ENCODE measurements at places on chromosomes 12 and 14.

- DNase-seq, result no peak
These were observed 160.5 kb downstream of the PAH start for GRCh38 chr12:102756530-102756929.

- no peak for DNase-seq
These were observed 140.5 kb downstream of the SLC16A7 start for GRCh38 chr12:59736359-59736758.

DNA sequence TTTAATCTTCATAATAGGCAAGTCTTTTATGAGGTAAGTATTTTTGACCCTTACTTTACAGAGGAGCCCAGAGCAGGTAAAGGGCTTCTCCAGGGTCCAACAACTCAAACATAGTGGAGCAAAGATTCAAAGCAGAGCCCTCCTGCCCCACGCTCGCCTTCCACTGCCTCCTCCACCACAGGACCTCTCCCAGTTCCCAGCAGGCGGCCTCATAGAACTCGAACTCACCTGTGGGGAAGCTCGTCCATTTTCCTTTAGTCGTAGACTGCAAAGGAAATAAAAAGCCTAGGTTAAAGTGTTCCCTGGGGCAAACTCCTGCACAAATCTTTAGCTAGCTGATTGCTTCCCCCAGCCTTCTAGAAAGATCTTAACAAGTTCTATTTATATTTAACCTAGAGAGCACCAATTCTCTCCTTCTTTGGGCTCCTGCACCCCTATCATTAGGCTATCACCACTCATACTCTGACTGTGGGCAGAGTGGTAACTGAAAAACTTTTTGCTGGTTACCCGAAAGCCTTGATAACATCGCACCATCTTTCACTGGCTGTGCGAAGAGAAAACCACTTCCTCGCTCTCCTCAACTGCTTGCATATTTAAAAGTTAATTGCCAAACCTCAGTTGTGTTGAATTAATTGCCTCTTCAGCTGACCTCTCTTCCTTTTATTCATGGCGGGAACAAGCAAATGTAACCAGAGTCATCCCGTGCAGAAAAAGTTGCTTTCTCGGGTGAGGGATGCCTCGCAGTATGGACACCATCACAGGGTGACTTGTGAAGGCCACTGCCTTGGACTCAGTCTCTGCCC is 299.6 kb downstream of the DPF3 start:
- no peak for DNase-seq

DNA sequence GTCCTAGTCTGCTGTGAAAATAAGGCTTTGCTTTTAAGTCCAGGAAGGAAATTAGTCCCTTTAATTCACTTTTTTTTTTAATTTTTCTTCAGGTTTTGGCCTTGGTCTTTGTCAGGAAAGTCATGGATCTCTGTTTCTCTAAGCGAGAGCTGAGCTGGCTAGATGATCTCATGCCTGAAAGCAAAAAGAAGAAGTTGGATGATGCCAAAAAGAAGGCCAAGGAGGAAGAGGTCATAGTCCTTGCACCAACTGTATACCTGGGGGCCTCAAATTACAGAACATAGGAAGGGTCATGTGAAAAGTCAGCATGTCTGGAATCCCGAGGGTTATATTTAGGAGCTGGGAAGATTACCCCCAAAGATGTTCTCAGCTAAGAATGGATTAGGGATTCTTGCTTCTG is 72.3 kb downstream of the SLC4A8 start:
- DNase-seq, result no peak

DNA sequence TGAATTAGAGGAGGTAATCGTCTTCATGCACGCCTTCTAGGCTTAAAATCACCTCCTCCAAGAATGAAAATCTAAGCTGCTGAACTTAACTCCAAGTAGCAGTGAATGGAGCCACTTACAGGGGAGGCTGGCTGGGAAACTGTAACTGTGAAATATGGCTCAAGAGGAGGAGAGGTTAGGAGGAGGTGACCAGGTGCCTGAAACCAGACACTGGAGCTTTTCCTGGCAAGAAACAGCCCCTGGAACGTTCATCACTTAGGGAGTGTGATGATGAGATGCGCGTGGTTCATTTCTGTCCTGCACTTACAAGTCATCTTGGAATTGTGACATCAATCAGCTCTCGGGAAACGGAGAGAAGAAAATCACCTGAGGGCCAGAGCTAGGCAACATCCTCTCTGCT is 62.3 kb upstream of the TMEM132C start:
- DNase-seq, result peak; percentile 21

- DNase-seq, result no peak
These were observed 146.0 kb upstream of the C14orf180 start for GRCh38 chr14:104433401-104434213.

DNA sequence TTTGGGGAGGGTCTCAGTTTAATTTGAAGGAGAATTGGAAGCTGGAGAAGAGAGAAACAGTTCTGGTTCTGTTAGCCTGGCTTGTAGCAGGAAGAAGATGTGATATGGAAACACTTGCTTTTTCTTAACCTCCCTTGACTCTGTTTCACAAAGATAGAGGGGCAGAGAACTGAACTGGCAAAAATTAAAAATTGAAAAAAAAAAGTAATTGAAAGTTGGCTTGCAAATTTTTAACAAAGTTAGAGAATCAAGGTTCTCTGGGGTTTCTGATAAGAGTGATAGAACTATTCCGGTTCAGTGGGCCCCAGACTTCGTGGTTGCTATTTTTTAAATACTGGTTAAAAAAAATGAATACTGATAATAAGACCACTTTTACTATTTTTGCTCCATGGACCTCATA is 2.8 kb downstream of the CRADD start:
- no peak for DNase-seq

DNA sequence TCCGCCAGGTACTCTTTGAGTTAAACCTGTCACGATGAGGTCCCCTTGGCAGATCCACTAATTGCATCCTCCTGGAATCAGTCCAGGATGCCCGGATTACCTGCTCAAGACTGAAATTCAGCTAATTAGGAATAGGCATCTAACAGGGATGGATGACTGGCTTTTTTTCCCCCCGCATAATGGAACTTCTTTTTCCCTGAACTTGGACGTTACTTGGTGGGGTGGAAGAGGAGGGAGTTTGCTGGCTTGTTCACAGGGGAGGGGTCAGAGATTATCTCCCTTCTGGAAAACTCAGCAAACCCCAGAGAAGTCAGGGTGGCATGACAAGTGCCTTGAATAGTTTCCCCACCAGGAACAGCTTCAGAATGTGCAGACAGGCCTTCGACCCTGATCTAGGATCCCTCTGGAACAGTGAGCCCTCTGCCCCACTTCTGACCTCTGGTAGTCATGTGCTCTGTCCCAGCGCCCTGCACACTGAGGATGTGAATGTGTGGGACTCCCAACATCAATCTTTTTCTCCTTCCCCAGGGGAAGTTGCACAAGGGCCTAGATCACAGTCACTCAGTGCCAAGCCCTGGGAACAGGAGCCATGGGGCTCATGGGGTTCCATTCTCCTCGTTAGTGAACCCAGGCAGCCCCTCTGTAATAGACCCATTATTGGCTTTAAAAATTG is 142.5 kb downstream of the SMOC1 start:
- no peak for DNase-seq

GRCh38 chr14:56195223-56195622 is 77.0 kb downstream of the PELI2 start:
- no peak for DNase-seq

DNA sequence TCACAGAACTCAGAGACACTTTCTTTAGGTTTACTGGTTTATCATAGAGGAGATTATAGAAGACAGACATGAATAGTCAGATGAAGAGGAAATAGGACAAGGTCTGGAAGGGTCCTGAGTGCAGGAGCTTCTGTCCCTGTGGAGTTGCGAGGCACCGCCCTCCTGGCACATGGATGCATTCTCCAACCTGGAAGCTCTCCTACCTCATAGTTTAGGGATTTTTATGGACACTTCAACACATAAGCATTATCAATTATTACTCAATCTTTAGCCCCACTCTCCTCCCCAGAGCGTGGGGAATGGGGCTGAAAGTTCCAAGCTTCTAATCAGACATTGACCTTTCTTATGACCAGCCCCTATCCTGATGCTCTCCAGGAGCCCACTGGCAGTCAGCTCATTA is 12.6 kb upstream of the KRT7 start:
- no peak for DNase-seq

DNA sequence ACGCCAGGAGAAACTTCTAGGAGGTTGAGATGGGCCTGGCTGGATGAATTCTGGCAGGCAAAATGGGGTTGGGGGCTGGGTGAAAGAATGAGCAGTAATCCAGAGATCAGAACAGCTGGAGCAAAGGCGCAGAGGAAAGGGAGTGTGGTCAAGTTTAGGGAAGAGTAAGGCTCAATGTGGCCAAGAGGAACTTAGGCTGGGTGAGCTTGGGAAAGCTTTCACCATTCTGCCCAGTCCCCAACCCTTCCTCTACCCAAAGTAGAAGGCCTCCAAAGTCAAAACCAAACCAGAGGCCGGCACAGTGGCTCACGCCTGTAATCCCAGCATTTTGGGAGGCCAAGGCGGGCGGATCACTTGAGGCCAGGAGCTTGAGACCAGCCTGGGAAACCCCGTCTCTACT is 10.2 kb upstream of the RABGGTA start:
- DNase-seq, result no peak

GRCh38 chr14:45156067-45156466 is 20.3 kb downstream of the FANCM start:
- no peak for DNase-seq

GRCh38 chr12:106296179-106296877 is 6.2 kb upstream of the TCP11L2 start:
- DNase-seq, result no peak

- no peak for DNase-seq
These were observed 634 bp upstream of the TMEM63C start for GRCh38 chr14:77180726-77181602.

DNA sequence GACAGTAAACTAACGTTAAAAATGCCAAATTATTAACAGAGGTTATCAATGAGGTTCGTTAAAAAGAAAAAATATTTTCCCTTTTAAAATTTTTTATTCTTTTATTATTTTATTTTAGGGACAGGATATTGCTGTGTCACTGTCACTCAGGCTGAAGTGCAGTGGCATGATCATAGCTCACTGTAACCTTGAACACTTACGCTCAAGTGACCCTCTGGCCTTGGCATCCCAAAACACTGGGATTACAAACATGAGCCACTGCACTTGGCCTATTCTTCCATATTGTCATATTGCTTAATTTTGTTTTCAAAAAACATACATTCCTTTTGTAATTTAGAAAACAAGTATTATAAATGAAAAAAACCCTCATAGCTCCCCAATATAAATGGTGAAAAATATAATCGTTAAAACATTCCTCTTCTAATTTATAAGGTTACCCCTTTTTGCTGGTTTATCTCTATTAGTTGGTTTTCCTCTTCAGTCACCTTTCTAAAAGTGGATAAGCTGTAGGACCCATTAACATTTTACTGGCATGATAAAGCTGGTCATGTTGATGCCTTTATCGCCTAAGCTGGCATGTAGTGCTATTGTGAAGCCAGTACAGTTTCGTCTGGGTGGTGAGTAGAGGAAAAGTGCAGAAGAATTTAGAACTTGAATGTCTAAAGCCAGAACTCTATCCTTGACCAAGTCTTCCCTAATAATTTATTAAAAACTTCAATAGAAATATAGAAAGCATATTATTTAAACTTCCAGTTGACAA is 27.6 kb downstream of the PDE3A start:
- DNase-seq, result no peak

DNA sequence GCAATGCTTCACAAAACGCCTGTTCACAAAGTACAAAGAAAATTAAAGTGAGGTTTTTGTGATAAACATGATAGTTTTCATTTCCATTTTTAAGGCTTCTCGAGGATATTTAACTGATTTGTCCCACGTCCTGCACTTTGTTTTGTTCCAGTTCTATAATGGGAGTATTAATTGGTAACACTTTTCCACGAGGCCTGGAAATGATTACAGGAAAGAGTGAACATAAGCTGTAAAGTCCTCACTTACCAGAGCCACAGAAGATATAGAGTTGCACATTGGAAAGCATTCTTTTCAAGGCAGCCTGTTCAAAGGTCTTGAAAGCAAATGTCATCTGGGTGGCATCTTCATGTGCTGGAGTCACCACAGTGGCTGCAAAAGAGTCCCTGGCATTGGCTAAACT is 1236.6 kb downstream of the BCL11B start:
- DNase-seq, result no peak

- DNase-seq, result peak; percentile 6
These were observed at the start of gene TSPAN8 for GRCh38 chr12:71157601-71158233. Gene TSPAN8, minus strand, starts transcription at chr12:71157999. Its CDS starts 321 bp downstream, at chr12:71157678.

DNA sequence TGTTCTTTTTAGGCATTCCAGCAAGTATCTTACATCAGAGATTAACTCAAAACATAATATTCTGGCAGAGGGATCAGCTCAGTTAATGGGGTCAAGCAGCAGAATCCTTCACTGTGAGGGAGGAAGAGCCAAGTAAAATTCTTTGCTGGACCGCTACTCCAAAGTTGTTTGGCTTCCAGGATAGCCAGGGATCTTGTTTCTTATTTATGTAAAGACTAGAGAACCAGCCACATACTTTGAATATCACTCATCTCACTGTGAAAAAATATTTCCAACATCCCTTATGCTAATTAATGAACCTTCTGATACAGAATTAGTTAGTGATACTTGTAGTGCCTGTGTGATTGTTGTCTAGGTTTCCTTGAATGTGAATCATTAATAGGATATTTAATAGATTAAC is 94.2 kb downstream of the PLEKHA5 start:
- DNase-seq, result no peak

DNA sequence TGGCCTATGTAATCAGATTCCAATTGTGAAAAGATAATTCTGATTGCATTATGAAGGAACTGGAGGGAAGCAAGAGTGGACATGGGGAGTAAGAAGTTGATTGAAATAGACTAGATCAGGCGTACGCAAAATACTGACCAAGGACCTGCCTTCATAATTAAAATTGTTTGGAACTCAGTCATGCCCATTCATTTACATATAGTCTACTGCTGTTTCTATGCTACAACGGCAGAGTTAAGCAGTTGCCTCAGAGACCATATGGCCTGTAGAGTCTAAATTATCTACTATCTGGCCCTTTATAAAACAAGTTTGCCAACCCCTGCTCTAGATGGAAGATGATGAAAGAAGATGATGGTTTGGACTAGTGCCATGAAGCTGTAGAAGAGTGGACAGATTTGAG is 170.0 kb upstream of the ARID2 start:
- no peak for DNase-seq

DNA sequence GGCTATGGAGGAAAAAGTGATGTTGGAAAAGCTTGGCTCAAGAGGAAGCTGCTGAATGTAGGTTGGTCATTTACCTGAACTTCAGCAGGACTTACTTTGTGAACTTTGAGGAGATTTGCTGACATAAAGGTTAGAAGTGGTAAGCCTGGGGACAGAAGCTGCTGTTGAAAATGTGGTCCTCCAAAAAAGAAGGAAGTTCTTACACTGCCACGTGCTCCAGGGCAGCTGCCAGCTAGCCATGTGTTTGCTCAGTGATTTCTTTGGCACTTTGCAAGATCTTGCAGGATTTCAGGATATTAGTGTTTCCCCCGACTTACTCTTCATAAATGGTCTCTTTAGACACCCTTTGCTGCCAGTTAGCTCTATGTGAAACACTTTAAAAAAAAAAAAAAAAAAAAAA is 14.8 kb upstream of the DYRK2 start:
- no peak for DNase-seq

DNA sequence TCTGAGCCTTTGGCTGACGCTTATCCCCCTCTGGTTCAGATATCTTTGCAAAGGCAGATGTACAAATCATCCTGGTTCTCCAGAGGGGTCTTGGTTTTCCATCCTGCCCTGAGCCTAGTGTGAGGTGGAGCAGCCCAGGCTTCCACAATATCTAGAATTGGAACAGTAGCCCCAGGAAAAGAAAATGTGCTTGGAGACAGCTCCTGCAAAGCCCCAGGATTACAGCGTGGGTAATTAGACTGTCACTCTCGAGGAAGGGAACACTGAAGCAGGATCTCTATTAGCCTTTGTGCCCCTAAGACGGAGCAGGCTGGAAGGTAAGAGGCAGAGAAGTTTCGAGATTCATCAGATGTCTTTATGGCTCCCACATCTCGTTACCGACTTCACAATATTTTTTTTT is 59.4 kb downstream of the TMEM132C start:
- DNase-seq, result no peak

Data from DMS79 treated with DMSO at 0.1 percent for 48 hours (cell line).